ENCODE measurements at places on chromosomes 12 and 14. TPM values are rescaled to one million over a fixed set of nuclear protein-coding genes. Genes with fewer than 3 reads are reported as not detected.

GRCh38 chr12:119338593-119339363 lies 4.2 kb downstream of the CCDC60 start:
- no peak for DNase-seq

DNA sequence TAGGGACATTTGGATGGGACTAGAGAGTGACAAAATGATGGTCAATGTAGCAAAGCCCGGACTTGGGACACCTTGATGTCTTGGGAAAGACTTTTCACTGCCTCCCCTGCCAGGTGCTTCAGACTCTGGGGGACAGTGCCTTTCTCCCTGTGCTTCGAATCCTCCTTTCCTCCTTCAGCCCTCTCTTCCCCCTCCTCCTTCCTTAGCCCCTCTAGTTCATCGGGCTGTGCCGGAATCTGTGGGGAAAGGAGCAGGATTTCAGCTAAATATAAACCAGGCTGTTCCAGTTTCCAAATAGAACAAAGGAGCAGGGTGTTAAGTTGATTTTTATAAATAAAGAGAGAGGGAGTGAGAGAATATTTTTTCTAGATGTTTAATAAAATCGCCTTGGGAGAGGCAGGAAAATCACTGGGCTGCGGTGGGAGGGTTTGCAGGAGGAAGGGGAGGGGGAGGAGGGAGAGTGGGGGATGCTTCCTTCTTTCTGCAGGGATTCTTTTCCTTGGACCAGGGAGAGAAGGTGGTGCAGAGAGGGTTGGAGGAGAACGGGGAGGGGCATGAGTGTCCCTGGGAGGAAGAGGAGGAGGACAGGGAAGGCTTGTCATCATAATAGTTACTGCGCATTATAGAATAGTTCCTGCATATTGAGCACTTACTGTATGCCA lies 21.3 kb upstream of the CABP1 start:
- no peak for DNase-seq

IL22 gene
- total RNA-seq = not detected

GRCh38 chr14:100810861-100811461 lies 15.0 kb upstream of the MEG3 start:
- DNase-seq = no peak
